ENCODE measurements at places on chromosomes 3 and 15.

- DNase-seq, result no peak
These were observed 54.7 kb downstream of the ST8SIA2 start for GRCh38 chr15:92448370-92448769.

DNA sequence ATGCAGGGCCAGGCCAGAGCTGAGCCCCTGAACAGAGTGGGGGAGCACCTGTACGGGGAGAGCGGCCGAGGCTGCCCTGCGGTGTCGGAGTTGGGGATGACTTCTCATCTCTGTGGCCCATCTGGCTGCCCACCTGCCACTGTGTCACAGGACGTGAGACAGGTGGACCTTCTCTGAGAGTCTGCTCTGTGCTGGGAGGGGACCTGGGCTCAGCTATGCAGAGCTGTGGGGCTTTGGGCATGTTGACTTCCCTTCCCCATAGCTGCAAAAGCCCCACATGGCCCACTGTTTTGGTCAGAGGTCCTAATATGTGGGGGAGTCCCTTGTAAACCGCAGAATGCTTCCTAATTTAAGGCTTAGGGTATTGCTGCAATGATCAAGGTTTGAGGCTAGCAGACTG lies 68.0 kb upstream of the TRPM1 start:
- no peak for DNase-seq

GRCh38 chr3:23663661-23664186 lies 142.0 kb upstream of the UBE2E1 start:
- DNase-seq, result no peak

GRCh38 chr3:148510116-148510515 lies 187.6 kb upstream of the AGTR1 start:
- DNase-seq, result no peak

- peak; percentile 45 for DNase-seq
These were observed 608.4 kb downstream of the CADM2 start for GRCh38 chr3:85567071-85567676.

- DNase-seq, result no peak
These were observed 908.9 kb downstream of the TUSC7 start for GRCh38 chr3:117618462-117618861.

- no peak for DNase-seq
These were observed 8.4 kb downstream of the PROK2 start for GRCh38 chr3:71776538-71776937.

- DNase-seq, result peak; percentile 20
These were observed 234.1 kb downstream of the OPA1 start for GRCh38 chr3:193827040-193827669.

DNA sequence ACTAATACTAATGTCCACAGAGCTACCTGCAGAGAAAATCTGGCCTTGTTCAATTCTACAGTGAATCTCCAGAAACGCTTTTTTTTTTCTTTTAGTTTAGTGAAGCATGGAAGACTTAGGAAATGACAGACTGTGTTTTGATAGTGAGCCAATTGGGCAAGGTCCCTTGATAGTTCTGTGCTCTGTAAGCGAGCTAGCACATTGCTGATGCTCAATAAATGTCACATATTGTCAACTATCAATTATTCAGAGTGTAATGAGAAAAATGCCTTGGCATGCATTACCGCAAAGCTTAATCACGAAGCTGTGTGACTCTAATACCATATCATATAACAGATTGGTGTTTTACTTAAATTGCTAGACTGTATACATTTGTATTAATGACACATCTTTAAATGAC lies 5.2 kb upstream of the C3orf85 start:
- no peak for DNase-seq

DNA sequence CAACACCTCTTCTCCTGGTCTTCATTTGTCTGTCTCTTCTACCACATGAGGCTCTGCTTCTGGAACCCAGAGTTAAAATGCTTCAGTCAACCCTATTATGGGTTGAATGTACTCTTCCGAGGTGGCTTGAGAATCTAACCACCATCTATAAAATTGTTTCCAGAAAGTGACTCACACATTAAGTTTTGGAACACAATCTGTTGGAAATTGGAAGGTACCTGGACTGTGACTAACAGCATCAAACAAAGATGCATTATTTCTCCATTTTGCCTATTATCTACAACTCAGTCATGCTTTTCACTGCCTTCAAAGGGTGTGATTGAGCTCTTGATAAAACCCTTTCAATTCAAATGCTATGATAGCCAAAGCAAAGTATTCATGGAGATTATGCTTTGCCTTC lies 499.0 kb upstream of the SEMA6D start:
- no peak for DNase-seq

GRCh38 chr3:131900891-131901290 lies 133.9 kb downstream of the CPNE4 start:
- no peak for DNase-seq

- DNase-seq, result no peak
These were observed 23.1 kb downstream of the CDCP1 start for GRCh38 chr3:45123030-45123429.
